NCI-H2081 treated with DMSO at 0.1 percent for 48 hours (cell line): ENCODE measurements at places on chromosomes 6 and 20.
A peak's percentile ranks its signal among the peaks of the same experiment; 100 is the strongest.

DNA sequence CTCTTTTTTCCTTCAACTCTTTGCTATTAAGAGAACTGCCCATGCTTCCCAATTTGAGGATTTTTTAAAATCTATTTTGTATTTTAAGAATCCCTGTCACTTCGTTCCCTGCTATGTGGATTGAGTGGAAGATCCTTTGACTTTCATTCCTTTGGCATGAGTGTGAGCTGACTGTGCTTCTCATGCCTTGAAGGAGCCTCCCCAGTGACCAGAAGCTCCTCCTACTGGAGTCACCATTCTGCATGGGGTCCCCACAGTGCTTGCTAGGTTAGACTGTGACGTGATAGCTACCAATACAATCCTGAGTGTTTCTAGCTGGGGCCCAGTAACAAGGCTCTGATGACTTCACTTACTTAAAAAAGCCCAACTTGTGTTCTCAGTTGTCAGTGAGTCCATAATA, 104.4 kb upstream of the LAMP5 start:
- no peak for DNase-seq

DNA sequence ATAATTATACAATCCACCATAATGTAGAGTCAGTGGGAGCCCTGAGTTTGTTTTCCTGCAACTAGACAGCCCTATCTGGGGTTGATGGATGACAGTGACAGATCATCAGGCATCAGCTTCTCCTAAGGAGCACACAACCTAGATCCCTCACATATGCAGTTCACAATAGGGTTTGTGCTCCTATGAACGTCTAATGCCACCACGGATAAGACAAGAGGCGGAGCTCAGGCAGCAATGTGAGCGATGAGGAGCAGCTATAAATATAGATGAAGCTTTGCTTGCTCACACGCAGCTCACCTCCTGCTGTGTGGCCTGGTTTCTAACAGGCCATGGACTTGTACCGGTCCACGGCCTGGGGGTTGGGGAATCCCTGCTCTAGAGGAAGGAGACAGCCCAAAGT, 25.9 kb downstream of the EDEM2 start:
- DNase-seq, result no peak

- no peak for DNase-seq
Observed at GRCh38 chr6:3013486-3013885, 13.8 kb downstream of the NQO2 start.

DNA sequence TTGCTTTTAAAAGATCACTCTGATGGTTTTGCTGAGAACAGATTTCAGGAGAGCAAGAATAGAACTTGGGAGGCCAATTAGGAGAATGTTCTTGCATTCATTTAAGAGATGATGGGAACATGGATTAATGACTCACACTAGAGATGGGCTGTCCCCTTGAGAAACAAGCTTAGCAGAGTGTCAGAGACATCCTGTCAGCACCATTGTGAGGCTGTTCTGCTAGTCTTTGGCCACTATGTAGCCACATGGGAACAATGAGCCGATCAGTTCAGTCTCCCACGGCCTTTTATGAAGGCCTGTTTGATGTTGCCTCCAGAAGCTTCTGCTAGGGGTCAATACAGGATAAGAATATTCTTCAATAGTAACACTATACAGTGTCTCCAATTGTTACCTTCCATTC, 113.0 kb upstream of the EYA4 start:
- no peak for DNase-seq

- no peak for DNase-seq
Observed at GRCh38 chr20:64256282-64256935, 861 bp downstream of the PCMTD2 start.

GRCh38 chr20:18284805-18285533, 3.4 kb upstream of the ZNF133 start:
- no peak for DNase-seq

- DNase-seq, result no peak
Observed at GRCh38 chr20:31496761-31497295, 17.4 kb upstream of the HM13 start.

- no peak for DNase-seq
Observed at GRCh38 chr20:48772183-48772976, 55.4 kb downstream of the PREX1 start.

- DNase-seq, result no peak
Observed at GRCh38 chr20:8447262-8448120, 315.4 kb downstream of the PLCB1 start.

DNA sequence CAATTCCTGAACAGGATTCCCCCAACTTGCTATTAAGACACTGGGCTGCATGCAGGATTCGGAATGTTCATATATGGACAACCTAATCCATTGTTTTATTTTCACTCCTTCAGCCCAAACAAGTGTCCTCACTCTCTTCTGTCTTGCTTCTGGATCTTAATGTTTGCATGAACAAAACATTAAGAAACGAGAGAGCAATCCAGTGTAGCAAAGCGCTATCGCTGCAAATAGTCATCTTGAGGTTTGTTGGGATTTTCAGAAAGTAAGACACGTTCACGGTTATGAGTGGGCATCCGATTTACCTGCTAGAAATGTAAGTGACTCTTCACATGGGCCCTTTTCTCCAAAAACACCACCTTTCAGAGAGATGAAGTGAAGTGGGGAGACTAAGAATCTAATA, 156.4 kb downstream of the MBOAT1 start:
- no peak for DNase-seq

DNA sequence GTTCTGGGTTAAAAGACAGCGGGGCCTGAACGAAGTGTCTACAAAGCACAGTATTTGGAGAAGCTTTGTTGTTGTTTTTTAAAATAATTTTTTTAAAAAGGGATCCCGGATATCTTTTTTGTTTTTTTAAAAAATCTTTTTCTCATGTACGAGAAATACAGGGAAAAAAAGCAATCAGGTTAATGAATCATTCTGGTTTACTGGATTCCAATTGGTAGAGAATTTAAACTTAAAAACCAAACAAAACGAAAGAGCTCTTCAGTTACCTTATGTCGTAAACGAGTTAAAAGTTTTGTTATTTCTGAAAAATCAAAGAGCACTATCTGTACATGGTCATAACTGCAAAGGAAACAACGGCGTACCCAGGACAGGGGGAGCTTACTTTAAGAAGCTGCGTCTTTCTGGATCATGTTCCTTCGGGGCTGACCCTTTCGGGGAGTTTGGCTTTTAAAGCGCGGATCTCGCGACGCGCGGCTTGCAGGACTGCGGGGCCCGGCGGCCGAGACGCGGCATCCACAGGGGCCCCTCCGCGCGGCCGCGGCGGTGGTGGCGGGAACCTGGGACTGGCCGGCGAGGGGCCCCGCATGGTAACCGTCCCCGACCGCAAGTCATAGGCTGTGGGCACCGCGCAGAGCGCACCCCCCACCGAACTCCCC, 927 bp downstream of the IL20RA start:
- DNase-seq, result no peak

- no peak for DNase-seq
Observed at GRCh38 chr20:1299522-1299921, 29.4 kb downstream of the SDCBP2 start.

DNA sequence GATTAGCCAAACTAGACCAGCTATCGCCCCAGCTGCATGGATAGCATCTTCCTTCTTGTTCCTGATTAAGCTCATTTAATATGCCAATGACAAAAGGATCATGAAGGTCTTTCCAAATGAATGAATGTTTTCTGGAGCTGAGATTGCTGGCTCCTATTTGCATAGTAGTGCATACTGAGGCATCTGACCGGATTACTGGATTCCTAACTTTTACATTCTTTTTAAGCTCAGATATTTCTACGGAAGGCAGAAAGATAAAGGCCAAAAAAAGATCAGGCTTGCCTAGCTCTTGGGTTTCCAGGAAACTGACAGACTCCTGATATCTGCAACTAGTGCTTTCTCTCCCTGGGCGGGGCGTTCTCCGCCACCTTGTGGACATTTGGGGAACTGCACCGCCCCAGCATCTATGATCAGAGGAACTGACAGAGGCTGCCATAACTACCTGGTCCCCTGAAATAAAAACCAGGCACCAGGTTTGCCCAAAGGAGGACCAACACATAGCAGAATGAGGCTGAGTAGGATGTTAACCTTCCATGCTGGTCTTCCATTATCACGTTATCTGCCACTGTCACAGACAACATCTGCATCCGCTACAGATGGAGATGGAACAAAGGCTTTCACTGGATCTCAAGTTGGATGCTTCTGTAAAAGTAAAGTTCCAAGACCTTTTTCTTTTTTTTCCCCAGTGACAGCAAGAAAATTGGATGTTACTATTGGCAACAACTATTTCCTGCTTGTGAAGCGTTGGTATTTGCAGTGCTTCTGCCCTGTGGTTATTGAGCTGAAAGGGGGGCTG, 33.2 kb downstream of the NT5E start:
- DNase-seq, result no peak

- DNase-seq, result no peak
Observed at GRCh38 chr6:68852791-68853190, 217.7 kb downstream of the ADGRB3 start.

- DNase-seq, result no peak
Observed at GRCh38 chr6:72689107-72689954, 67.5 kb downstream of the KCNQ5 start.

GRCh38 chr6:100342830-100343229, 121.9 kb downstream of the SIM1 start:
- DNase-seq, result no peak

DNA sequence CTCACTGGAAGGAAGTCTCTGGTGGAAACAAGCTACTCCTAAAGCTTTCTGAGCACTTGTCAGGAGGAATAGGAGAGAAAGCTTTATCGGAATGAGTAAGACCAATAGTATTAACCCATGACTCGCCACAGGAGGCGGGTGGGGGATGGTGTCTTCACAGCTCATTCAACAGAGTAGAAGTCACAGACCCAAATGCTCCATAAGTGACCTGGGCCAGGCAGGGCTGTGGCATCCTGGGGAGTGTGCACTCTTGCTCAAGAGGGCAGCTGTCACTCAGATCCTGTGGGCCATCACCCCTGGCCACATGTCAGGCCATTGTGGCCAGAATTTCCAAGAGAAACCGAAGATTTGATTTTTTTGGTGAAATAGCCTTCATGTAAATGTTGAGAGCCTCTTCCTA, 116.0 kb downstream of the SYCP2 start:
- no peak for DNase-seq

DNA sequence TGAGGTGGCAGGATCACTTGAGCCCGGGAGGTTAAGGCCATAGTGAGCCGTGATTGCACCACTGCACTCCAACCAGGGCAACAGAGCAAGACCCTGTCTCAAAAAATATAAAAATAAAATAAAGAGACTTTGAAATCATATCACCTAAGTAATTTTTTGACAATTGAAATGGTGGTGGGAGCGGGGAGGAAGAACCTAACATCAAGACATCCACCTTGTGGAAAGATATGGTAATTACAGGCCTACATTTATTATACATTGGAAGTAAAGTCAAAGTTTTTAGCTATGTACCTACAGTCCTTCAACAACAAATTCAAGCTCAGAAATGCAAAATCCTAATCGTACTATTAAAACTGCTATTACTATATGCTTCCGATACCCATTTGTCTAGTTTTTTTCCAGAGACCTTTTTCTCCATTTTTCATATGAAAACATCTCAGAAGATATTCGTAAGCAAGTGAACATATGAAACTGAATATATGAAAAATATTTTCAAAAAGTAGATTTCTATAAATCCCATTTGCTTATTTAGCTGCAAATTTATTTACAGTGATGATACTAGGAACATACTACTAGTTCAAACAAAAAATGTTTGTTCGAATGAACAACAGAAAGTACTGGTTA, 83.3 kb downstream of the SYCP2 start:
- DNase-seq, result no peak

- DNase-seq, result no peak
Observed at GRCh38 chr20:8515810-8516435, 383.9 kb downstream of the PLCB1 start.

GRCh38 chr6:17484201-17484849, 90.9 kb downstream of the CAP2 start:
- DNase-seq, result peak; percentile 85

GRCh38 chr6:54624779-54625178, 221.8 kb upstream of the FAM83B start:
- no peak for DNase-seq

- peak; percentile 19 for DNase-seq
Observed at GRCh38 chr20:50670126-50670862, 21.0 kb downstream of the RIPOR3 start.

DNA sequence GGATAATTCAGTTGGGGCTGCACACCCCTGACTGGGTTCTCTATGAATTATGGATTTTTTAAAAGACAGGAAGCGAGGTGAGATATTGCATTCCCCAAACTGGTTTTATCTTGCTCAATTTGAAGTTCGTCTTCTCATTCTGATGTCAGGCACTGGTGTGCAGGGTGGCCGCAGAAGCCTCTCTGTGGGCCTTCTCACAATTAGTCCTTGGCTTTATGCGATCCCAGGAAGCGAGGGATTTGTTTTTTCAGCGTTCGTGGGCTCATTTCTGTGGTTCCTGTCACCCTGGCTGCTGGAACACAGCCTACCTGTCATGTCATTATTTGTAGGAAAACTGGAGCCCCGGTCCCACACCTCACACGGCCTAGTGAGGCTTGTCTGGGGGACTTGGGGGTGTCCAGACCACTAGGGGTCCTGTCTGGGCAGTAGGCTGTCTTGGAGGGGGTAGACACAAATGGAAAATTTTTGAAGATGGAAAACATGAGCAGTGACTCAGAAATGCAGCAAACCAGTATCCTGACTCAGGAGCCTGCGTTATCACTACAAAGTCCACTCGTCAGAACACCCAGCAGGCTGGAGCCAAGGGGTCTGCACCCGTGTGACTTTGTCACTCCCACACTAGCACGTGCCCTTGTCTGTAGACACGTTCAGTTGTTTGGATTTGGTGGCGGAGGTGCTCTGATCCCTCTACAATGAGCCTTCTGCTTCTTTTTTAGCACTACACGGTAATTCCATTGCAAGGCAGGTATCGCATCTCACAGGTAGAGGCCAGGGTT, 42.2 kb downstream of the GNAS-AS1 start:
- no peak for DNase-seq

DNA sequence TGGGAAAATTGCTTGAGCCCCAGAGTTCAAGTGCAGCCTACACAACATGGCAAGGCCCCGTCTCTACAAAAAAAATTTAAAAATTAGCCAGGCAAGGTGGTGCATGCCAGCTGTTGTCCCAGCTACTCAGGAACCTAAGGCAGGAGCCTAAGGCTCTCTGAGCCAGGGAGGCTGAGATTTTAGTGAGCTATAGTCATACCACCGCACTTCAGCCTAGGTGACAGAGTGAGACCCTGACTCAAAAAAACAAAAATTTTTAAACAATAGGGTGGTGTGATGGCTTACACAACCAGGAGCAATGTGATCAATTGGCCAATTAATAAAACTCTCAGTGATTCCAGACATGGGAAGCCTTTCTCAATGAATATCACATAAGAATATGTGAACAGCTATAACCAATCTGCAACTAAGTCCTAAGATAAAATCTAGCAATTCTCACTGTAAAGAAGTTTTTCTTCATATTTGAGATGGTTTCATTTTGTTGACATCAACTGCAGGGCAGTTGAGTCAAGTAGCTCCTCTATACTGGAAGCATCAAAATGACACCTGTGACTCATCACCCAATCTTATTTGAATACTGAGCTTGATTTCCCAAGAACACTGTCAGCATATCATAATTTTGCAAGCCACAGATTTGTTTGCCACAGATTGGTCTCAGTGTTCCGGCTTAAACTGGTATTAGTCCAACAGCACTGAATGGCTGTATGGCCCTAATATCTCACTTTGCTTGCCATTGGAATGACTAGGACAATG, 169.0 kb upstream of the GJE1 start:
- no peak for DNase-seq

- DNase-seq, result no peak
Observed at GRCh38 chr6:38527371-38527770, 112.4 kb downstream of the BTBD9 start.

- no peak for DNase-seq
Observed at GRCh38 chr20:63522091-63522868, 1.7 kb downstream of the PPDPF start.

- DNase-seq, result no peak
Observed at GRCh38 chr6:169861431-169862042, 110.1 kb downstream of the ERMARD start.
